GM23338 (cell line): ENCODE measurements at places on chromosomes 6 and 20. TPM values are rescaled to one million over a fixed set of nuclear protein-coding genes. Genes with fewer than 3 reads are reported as not detected.

DNA sequence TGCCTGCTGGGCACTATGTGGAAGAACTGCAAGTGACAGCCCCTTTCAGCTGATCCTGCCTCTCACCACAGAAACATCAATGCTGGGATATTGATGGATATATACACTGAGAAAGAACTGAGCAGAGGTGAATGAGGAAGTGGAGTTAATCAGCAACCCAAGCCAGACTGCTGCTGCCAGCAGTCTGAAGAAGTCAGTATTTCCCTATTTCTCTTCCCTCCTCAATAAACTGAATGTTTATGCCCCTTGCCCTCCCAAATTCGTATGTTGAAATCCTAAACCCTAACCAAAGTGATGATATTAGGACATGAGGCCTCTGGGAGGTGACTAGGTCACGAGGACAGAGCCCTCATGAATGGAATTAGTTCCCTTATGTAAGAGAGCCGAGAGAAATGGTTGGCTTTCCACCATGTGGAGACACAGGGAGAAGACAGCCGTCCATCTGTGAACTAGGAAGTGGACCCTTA lies 76.3 kb downstream of the CDK19 start:
- DNase-seq, result no peak

DNA sequence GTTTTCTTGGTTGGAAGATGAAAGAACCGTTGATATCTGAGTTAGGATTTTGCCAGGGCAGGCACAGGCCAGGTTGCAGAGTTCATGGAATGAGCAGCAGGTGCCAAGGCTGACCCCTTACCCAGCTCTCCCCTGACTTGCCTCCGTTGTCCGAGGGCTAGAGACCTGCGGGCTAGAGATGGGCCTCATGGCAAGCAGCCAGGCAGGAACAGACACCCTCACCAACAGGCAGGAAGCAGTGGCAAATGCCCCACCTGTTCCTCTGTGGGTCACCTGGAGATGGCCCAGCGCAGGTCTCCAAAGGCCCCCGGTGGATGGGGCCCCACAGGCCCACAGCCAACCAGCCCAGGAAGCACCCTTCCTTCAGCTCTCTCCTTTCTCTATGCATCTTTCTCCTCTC lies 186.7 kb upstream of the PMEPA1 start:
- no peak for DNase-seq

The HELZ2 gene
- 39.6 and 48.9 TPM in 2 replicates for total RNA-seq

- DNase-seq, result no peak
Observed at GRCh38 chr20:10651227-10651990, 22.4 kb downstream of the JAG1 start.

The FOXQ1 gene
- total RNA-seq, result not detected in 2 replicates

The NKAIN2 gene
- total RNA-seq, result 1.1 TPM in 1 of 2 replicates, not detected in the other

GRCh38 chr6:105322499-105323225 lies 80.2 kb downstream of the PREP start:
- DNase-seq, result no peak

The UST gene
- total RNA-seq, result 32.3 and 33.0 TPM in 2 replicates
